Cardiac fibroblast (primary cell): ENCODE measurements at places on chromosomes 12 and 14.
A peak's percentile ranks its signal among the peaks of the same experiment; 100 is the strongest.

DNA sequence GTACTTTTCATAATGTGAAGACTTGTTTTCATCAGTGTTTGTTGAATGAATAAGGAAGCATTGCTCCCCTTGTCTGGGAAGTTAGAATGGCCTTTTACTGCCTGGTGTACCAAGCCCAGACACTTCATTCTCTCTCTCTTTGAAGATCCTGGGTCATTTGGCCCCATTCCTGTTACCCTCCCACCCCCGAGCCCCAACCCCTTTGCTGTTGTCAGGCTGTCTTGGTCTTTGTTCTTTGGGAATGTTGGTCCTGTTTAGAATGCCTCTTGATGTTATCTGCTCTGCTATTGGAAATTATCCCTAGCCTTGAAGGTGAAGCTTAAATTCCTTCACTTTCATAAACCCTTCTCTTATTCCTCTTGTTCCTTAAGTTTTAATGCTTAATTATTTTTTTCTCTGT, 13.8 kb downstream of the DERA start:
- DNase-seq: no peak

DNA sequence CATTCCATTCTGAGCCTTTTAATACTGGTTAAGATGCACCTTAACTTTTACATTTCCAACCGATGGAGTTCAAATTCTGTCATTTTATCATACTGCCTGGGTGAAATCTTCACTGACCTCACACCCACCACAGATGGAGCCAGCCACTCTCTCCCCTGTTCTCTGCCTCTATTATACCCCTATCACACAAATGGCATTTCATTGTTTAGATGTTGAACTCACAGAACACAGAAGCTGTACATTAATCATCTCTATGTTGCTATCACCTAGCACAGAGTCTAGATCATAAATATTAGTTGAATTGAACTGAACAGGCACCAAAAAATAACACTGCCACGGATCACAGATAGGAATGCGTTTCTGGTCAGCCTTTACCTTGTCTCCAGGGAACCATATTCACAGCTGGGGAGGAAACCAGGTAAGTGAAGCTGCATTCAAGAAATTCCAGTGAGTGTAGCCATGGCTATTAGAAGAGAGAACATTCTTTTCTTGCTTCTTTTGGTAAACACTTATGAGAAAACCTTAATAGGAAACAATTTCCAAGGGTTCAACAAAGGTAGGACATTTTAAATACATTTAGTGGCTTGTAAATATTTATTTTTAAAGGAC, 194.9 kb upstream of the RMST start:
- DNase-seq: no peak

DNA sequence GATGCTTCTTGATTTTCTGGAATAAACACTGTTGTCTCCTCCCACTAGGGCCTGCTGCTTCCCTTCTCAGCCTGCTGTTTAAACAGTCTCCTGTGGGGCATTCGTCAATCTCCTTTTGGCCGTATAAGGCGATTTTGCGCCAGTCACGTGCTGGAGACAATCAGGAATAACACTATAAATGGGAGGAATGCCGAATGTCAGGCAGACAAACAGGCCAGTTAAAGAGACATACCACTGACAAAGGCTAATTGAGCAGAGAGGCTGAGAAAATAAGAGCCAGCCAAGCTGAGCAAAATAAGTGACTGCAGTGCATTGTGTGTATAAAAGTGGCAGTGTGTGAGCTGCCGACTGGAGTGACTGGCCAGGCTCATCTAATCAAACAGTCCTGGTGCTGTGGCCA, 23.3 kb downstream of the DMAC2L start:
- DNase-seq: peak; percentile 73

GRCh38 chr14:51547260-51547659, 104.5 kb upstream of the FRMD6 start:
- peak; percentile 98 for DNase-seq

DNA sequence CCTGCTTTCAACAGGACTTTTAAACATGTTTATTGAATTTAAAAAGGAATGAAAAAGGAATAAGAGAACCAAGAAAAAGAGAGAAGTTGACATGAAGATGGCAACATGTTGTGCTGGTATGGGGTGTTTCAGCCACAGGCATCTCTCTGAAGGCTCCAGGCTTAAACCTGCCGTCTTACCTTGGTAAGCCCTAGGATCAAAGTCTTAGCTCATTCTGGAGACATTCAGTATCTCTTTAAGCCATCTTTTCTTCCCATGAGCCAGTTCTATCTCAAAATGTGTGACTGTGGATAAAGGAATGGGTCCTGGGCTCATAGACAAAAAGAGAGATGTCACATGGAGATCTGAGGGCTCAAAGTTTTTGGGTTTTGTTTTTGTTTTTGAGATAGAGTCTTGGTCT, 1.6 kb upstream of the TFCP2 start:
- no peak for DNase-seq

DNA sequence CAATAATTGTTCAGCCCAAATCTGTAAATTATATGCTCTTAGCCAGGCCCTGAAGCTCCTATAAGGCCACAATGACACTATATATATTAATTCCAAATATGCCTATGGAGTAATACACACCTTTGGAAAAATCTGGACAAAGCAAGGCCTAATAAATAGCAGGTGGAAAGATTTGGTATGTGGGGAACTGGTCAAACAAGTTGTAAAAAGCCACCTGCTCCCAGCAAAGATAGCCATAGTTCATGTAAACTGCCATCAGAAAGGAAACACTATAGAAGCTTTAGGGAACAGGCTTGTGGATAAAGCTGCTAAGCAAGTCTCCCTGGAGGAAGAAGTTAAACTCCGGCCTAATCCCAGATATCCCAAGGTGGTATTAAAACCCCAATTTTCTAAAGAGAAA, 29.7 kb downstream of the PRMT8 start:
- no peak for DNase-seq
